ENCODE measurements at places on chromosomes 4 and X.

GRCh38 chr4:177478496-177478895, 36.3 kb upstream of the AGA start:
- no peak for DNase-seq

- no peak for DNase-seq
These were observed 22.8 kb downstream of the NDST4 start for GRCh38 chr4:115090483-115091075.

- peak; percentile 9 for DNase-seq
These were observed 106.9 kb upstream of the ACSL4 start for GRCh38 chrX:109839694-109840567.

DNA sequence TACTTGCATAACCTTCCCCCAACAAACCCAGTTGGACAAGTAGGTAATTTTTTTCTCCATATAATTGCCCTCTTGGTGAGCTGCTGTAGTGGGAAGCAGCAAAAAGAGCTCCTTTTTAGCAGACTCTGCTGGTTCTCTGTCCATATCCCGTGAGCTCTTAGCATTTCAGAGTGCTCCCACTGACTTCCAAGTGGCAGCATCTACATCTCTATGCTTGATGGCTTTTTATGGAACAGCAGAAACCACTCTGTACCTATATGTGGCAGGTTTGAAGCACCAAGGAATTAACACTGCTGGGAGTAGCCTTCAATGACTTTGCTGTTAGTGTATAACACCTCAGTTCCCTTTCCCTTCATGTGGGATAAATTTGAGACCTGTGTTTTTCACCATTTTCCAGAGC, 168.4 kb upstream of the NHS start:
- no peak for DNase-seq

DNA sequence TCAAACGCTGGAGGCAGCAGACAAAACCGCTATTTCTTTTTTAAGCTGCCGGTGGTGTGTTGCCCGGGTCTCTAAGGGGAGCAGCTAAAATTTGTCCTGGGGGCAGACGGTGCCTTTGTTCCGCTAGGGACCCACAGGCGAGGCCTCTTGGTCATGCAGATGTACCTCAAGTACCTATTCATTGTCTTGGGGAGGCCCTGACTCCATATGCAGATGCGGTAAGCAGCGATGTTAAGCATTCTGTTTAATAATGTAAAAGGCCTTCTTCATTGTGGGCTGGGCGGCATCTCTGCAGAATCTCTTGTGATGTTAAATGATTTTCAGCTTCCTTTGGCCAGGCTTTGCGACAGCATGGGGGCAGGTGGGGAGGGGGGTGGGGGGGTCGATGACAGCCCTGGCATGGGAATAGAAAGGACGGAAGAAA, 98.9 kb upstream of the PJA1 start:
- DNase-seq, result no peak

DNA sequence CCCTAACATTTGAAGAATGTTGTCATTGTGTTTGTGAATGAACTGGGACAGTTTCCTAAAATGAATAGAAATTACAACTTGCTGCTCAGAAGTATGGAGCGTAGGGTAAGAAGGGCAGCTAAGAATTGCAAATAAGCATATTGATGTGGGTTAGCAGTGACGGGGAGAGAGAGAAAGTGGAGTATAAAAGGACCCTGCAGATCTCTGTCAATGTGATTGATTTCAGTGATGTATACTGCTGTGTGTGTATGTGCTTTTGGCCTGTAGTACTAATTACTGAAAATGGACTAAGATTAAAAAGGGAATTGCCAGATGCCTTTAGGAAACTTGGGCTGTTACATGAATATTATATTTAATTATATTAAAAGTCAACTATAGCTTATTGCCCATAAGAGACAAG, 7.8 kb upstream of the MFAP3L start:
- no peak for DNase-seq

DNA sequence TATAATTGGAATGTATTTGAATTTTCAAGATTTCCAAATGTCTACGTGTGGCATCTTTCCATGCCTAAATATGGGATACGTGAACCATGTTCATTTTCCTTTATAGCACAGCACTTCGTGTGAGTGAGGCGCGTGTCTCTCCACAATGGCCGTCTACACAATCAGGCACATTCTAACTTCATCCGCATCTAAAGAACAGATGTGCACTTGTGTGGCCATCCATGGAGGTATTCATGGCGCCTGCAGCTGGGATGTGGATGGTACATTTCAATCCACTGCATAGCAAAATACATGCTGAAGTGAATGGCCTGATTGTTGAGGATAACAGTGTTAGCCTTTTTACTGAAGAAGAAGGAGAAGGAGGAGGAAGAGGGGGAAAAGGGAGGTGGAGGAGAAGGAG, 34.5 kb upstream of the TRIM2 start:
- DNase-seq, result no peak

- DNase-seq, result no peak
These were observed 80.2 kb upstream of the ACSL4 start for GRCh38 chrX:109813236-109813635.

DNA sequence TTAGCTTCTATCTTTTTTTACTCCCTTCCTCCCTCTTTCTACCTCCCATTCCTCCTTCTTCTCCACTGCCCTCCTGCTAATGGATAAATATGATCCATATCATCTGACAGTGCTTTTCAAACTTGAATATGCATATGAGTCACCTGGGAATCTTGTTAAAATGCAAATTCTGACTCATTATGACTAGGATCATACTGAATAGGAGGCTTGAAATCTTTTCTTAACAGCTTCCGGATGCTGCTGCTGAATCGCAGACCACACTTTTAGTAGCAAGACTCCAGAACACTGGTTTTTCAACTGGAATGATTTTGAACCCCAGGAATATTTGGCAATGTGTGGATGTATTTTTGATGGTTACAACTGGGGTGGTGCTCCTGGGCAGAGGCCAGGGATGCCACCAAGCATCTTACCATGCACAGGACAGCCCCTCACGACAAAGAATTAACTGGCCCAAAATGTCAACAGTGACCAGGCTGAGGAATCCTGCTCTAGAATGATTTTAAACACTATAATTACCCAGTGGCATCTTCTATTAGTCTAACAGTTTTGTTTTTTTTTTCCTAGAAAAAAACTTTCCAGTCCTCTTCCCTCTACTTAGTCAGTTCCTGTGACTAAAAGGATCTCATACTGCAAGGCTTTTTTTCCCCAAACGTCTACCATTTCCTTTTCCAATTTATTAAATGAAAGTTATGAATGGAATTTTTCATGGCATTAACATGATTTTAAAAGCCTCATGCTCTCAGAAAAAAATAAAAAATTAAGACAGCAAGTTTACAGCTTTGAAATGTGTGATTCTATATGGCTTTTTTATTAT, 10.6 kb upstream of the PYURF start:
- DNase-seq, result no peak

- DNase-seq, result no peak
These were observed 87.8 kb downstream of the NCAPG start for GRCh38 chr4:17898553-17899055.

GRCh38 chrX:40083120-40083978, 14.4 kb downstream of the BCOR start:
- no peak for DNase-seq

DNA sequence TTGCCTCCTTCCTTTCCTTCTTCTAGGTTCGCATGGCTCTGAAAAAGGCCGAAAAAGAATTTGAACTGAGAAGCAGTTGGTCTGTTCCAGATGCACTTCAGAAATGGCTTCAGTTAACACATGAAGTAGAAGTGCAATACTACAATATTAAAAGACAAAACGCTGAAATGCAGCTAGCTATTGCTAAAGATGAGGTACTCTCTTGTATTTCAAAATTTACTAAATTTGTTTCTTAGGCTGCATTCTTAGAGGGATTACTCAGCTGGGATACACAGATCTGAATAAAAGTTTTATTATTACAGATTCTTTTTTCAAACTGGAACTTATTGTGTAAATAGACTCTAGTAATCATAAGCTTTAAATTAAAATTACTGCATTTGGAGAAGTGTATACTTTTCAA, 146.9 kb downstream of the STIM2 start:
- no peak for DNase-seq

DNA sequence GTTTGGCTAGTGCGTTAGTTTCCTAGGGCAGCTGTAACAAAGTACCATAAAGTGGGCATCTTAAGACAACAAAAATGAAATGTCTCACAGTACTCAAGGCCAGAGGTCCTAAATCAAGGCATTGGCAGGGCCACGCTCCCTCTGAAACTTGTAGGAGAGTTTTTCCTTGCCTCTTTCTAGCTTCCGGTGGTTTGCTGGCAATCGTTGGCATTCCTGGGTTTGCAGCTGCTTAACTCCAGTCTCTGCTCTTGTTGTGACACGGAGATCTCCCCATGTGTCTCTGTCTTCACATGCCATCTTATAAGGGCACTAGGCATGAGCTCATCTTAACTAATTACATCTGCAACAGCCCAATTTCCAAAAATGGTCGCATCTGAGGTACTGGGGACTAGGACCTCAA, 362.0 kb upstream of the BOD1L1 start:
- no peak for DNase-seq

- no peak for DNase-seq
These were observed 407 bp downstream of the IL13RA1 start for GRCh38 chrX:118727686-118728339.

DNA sequence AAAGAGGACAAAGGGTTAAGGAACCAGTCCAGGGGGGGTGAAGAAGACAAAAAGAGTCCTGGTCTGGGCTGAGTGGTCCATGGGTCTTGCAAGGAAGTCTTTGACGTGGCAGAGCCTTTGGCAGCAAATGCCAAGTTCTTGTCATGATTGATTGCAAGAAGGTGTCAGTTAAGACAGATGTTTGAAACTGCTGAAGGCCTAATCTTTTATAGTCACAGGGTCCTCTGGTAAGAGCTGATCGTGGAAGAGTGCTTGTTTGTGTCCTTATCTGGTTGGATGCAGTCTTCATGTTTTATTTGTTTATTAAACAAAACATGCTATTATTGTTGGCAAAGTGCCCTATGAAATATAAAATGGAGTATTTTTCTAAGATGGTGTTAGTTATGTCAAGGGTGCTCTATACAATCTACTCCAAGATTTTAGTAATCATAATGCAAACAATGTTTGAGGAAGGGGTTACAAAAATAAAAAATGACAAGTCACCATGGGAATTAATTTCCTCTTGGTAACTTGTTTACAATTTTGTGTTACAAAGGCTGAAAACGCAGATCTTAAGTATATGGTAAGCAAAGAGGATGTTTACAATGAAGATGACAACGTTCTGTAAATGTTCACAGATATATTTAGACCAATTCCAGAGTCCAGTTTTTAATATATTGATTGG, 85.9 kb downstream of the MAGED4 start:
- no peak for DNase-seq

DNA sequence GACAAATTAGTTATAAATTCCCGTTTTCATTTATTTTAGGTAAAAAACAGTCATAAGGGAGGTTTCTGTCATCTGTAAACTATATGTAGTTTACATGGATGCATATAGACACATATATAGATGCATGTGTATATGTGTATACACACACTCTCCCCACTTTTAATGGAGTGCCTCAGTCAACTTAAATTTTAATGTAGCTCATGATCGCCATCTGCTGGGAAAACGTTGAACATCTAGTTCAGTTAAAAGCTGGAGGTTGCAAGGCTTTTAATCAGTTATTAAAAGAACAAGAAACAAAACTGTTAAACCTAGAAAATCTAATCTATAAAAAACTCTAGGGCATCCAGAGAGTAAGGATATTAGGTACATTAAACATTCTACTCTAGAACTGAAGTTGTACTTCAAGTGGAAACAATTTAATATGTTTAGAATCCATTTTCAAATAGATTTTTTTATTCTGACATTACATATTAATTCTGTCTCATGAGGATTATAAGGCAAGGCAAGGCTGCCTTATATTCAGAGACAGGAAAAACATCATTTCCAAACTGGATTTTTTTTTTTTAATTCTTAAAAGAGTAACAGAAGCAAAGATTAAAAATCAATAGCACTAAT, 122.6 kb downstream of the SHISA3 start:
- peak; percentile 59 for DNase-seq

DNA sequence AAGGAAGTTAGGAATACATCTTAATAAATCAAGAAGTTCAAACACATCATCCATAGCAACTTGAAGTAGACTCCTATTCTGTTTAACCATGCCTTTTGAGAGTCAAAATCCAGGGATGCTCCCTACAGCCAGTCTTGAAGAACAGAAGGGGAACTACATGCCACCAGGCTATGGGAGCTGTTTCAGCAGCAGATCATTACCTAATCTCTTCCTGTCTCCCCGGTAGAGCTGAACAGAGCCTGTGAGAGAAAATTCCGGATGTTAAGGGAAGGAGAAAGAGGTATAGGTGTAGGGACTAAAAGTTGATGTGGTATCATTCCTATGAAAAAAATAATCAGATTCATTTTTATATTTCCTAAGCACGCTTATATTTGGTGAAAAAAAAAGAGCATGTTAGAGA, 352.2 kb downstream of the SPRY1 start:
- DNase-seq, result no peak

DNA sequence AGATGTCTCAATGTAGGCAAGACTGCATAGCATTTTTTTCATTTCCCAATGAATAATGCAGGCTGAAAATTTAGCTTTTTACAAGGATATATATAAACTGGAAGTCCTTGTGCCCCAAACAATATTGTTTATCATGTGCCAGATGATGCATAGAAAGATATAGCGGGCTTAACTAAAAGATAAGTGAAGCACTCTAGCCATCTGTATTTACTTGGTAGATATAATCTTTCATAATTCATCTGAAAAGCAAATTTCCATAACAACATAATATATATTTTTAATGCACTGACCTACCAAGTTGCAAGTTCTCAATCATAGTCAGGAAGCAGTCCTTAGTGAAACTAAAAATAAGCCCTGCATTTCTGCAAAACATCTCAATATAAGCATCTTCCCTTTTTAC, 653.3 kb downstream of the NLGN4X start:
- DNase-seq, result no peak

- no peak for DNase-seq
These were observed 13.2 kb downstream of the GPC4 start for GRCh38 chrX:133402042-133402453.

GRCh38 chr4:24252121-24252520, 332.2 kb downstream of the DHX15 start:
- no peak for DNase-seq

GRCh38 chr4:76526585-76526990, 91.6 kb downstream of the SHROOM3 start:
- DNase-seq, result no peak

DNA sequence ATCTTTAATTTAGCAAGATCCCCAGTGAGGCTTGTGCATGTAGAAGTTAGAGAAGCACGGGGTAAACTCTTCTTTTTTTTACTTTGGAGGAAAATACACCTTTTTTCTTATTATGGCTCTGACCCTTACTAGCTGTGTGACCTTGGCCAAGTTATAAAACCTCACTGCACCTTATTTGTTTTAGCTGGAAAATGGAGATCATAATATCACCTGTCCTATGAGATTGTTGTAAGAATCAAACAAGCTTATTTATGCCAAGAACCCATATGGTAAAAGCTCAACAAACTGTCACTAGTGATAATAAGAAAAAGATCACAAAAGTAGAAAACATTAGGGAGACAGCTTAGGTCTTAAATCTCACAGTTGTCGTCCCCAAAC, 126.6 kb downstream of the PTTG2 start:
- DNase-seq, result no peak

- no peak for DNase-seq
These were observed at the start of gene CFP for GRCh38 chrX:47629419-47630200. Gene CFP, minus strand, starts transcription at chrX:47629930. Its CDS starts 86 bp downstream, at chrX:47629844.

GRCh38 chr4:183205193-183205592, 106.1 kb downstream of the WWC2 start:
- DNase-seq, result no peak

- DNase-seq, result no peak
These were observed 328.0 kb downstream of the NAF1 start for GRCh38 chr4:162838671-162839070.

Data from stimulated activated CD4-positive, alpha-beta T cell treated with anti-CD3 and anti-CD28 coated beads, Interleukin-2, amount 100 ng/mL, for 24 hours (primary cell).